Left colon (tissue), 2 donors: ENCODE measurements at places on chromosomes 6 and 20. TPM values are rescaled to one million over a fixed set of nuclear protein-coding genes. Genes with fewer than 3 reads are reported as not detected.
A peak's percentile ranks its signal among the peaks of the same experiment; 100 is the strongest.

SLC24A3 gene
- total RNA-seq, result 3.2 TPM

TNFRSF21 gene
- total RNA-seq, result 67.7 TPM

PDE7B gene
- 2.5 TPM for total RNA-seq

SFT2D1 gene
- 64.7 TPM for total RNA-seq

DNA sequence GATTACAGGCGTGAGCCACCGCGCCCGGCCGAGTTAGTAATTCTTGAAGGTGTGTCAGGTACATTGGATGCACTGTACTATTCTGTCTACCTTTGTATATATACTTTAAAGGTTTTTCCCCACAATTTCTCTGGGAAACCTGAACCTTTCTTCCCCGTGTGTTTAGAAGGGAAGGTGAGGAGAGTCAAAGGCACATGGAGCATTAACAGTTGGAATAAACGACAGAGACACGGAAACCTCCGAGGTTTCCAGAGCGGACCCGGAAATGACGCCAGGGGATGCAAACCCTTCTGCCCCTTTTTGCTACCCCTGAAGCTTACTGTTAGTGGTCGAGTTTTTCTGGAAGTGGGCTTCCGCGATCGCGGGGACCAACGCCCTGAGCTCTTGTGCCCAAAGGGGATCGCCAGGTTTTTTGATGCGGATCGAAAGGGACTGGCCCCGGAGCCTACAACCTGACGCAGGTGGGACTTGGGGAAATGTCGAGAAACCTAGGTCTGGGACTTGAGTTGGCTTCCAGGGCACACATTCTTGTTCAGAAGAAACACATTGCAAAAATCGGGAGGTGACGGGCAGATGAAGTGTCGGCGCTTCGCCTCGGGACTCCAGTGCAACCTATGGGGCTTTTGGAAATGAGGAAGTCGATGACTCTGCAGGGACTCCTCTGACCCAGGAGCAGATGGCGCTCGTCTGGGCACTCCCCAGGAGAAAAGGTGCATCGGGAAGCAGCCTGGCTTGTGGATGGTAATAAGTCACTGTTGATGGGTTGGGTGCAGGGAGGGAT lies 218.2 kb downstream of the OR2B2 start:
- DNase-seq, result peak; percentile 64

- DNase-seq, result no peak
These were observed 23.5 kb downstream of the TBC1D20 start for GRCh38 chr20:438571-439469.

DNA sequence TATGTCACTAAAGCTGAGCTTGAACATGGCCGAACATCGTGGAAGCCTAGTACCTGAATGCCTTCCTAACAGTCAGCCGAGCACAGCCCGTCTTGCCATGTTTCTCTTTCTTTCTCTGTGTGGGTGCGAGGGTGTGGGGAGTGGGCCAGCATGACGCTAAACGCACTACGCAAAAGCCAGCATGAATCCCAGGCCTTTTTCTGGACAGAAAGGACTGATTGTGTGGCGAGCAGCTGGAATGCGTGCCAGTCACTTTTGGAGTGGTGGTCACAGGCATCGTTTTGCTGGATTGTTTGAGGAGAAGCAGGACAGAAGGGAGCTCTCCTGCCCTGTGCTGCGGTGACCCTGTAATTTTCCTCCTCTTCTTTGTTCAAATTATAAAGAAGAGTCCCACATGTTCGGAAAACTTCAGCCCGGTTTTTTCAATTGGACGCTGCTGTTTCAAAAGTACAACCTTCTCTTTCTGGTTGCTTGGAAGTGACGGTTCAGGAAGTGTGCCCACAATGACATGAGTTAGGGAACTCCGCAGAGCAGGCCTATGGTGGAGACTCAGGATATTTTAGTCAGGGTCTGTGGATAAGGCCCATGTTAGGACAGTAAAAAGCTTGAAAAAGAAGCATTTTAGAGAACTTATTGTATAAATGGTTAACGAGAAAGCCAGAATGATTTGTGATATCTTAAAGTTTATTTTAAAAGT lies 54.3 kb downstream of the PDE7B start:
- DNase-seq, result no peak

- no peak for DNase-seq
These were observed 48.9 kb upstream of the TXNDC5 start for GRCh38 chr6:7959453-7959852.

DNA sequence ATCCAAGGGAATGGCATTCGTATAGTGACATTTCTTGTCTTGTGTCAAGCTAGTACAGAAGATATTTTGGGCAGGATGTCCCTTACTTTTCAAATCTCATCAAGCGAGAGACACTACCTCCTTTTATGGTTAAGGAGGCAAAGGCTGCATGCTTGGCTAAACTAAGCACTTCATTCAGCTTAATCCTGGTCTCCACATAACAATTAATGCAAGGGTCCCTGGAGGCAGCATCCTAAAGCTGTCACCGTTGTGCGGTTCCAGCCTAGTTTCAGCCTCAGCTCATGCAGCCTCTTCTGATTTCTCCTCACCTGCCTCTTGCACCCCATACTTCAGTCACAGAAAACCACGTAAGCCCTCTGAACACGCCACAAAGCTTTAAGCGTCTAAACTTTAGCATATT lies 67.1 kb upstream of the SLC22A23 start:
- no peak for DNase-seq

- DNase-seq, result peak; percentile 73
These were observed 2.1 kb upstream of the ERGIC3 start for GRCh38 chr20:35539756-35540212.

- DNase-seq, result no peak
These were observed 99.5 kb downstream of the CD164 start for GRCh38 chr6:109282756-109283155.

GRCh38 chr6:167139761-167140160 lies 16.9 kb downstream of the CCR6 start:
- DNase-seq, result no peak

DNA sequence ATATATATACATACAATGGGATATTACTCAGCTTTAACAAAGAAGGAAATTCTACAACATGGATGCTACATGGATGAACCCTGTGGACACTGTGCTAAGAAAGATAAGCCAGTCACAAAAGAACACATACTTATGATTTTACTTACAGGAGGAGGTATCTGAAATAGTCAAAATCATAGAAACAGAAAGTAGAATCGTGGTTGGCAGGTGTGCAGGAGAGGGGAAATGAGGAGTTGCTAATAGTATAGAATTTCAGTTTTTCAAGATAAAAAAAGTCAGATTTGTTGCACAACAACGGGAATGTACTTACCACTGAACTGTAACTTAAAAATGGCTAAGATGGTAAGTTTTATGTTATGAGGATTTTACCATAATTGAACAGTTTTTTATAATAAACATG lies 706.3 kb downstream of the TFAP2A start:
- DNase-seq, result no peak

DNA sequence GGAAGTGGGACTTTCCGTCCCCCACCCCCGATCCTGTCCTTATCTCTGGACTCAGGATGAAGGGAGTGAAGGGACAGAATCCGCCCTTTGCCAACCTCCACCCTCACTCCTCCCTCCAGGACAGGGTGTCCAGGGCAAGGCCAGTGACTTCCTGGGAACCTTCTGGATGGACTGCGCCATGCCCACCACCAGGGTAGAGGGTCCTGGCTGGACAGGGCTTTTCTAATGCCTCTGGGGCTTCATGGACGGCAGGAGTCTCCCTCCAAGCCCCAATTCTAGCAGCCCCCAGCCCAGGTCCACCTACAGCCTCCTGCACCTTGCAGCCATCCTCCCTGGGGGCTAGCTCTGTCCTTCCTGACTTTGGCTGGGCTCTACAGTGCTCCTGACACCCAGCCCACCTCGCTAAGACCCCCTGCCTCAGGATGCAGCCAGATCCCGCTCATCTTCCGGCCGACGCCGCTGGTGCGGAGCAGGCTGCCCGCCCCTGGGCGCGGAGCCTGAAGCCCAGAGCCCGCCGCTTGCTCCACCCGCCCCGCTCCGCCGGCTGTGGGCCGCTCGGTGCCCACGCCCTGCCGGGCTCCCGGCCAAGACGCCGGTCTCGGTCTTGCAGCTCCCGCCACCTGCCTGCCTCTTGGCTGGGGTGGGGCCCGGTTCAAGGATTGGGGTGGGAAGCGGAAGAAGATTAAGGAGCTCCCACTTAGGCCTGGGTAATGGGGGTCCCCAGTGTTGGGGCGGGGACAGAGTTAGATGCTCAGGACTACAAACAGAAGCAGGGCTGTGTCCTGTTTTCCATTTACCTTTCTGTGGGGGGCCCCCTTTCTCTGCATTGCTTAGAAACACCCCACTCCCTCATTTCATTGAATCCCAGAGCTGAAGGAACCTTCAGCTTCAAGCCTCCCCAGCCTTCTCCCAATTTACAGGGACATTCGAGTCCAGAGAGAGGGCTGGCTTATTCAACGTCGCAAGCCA lies 72.8 kb downstream of the MDGA1 start:
- DNase-seq, result peak; percentile 76

DNA sequence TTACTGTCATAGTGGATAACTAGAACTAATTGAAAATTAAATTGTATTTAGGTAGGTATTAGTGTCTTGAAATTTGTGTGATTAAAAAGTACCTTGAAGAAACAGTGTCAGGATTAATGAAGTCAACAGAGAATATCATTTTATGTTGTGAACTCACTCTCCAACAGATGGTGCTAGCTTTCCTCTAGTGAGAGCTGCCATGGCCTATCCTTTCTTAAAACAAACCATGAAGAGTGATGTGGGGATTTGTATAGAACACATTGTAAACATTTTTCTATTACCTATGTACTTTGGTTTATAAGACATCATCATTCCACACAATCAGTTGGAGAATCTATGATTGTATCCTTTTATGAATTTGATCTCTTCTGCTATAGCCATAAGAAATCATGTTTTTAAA lies 4.8 kb upstream of the SRSF12 start:
- DNase-seq, result no peak

- DNase-seq, result no peak
These were observed 45.1 kb upstream of the TBX18 start for GRCh38 chr6:84809455-84809854.

GRCh38 chr20:1688886-1689538 lies 31.4 kb upstream of the SIRPG start:
- no peak for DNase-seq

GRCh38 chr6:39189915-39190544 lies 39.2 kb downstream of the KCNK5 start:
- DNase-seq, result no peak

DNA sequence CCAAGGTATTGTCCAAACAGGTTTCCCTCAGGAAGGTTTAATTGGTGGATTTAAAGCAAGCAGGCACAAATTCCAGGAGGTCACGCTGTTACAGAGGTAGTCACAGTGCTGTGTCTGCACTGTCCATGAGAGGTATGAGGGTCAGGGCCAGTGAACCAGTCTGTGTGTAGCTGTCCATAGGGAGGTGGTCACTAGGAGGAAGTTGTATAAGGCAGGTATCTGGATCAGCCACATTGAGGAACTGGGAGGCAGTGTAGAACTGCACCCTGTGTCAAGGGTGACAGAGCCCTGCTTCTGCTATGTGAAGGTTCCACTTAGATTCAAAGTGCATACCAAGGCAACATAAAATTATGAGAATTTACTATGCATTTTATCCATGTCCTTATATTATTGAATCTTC lies 73.3 kb downstream of the MAP3K4 start:
- no peak for DNase-seq

DNA sequence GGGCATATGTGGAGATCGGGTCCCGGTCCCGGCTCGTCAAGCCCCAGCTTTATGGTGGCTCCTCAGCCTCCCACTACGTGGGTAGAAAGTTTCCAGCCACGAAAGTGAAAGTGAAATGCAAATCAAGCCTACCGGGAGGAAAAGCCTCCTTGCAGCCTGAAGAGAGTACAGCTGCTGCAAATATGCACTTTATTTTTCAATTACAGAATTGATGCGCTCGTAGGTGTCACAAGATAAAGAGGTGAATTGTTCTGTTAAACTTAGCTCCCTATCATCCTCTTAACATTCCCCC lies 373 bp upstream of the PCNA start:
- no peak for DNase-seq
